Inflammatory macrophage treated with lipopolysaccharide for 4 hours (primary cell): ENCODE measurements at places on chromosomes 3 and 15.
A peak's percentile ranks its signal among the peaks of the same experiment; 100 is the strongest.

- DNase-seq: no peak
Measured at GRCh38 chr3:180594631-180595558, 7.1 kb upstream of the TTC14 start.

DNA sequence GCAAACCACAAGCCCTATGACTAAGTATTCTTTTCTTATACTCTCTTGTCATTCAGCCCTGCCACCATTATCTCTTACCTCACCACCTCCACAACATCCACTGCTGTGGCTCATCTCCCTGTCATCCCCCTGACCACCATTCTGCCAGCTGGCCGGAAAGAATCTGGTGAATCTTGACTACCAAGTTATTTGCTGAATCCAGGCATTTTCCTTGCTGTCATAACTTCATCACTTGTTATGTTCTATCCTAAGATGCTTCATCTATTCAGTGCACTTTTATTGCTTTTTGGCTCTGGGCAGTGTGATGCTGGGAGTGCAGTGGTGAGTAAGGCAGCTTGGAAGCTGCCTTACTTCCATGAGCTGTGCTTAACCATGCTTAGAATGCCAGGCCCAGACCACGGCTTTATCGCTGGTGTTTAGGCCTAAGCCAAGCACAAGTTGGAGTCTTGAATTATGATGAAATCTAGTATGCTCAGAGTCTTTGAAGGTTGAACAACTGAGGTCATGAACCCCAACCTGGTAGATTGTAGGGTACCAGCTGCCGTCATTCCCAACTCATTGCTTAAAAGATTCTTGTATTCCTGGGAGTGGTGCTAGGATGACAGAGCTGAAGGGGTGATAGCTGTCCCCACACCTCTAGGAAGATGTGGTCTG is 27.0 kb upstream of the APH1B start:
- no peak for DNase-seq

- DNase-seq: no peak
Measured at GRCh38 chr3:34886443-34886842, 752.9 kb upstream of the ARPP21 start.

DNA sequence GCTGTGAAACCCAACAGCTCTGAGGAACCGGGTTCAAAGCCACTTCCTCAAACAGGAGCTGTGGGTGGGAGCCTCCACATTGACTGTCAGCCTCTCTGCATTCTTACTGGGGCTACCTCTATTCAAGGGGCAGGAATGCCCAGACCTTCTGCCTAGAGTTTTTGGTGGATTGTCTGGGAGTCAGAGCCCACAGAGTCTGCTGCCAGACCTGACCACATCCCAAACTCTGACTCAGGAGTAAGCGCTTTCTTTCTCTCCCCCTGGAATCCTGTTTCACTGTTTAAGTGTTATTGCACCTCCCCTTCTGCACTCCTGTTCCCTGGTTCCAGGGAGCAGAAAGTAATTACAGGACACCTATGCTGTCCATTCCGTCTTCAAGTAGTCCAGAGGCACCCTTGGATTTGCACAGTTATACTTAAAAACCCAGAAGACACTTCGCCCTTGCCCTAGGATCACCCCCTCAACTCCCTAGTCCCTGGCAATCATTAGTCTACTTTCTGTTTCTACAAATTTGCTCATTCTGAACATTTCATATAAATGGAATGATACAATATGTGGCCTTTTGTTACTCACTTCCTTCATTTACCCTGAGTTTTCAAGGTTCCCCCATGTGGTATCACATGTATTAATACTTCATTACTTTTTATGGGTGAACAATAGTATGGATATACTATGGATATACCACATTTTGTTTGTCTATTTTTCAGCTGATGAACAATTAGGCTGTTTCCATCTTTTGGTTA is 37.9 kb upstream of the TJP1 start:
- DNase-seq: no peak

- no peak for DNase-seq
Measured at GRCh38 chr15:79635149-79635771, 203.1 kb downstream of the MINAR1 start.

GRCh38 chr3:190044142-190044541 is 76.6 kb downstream of the P3H2 start:
- DNase-seq: no peak

GRCh38 chr3:157226173-157226847 is 66.4 kb upstream of the CCNL1 start:
- DNase-seq: peak; percentile 79

GRCh38 chr3:52435246-52436101 is 9.4 kb downstream of the SEMA3G start:
- no peak for DNase-seq

- no peak for DNase-seq
Measured at GRCh38 chr3:58027704-58028317, 19.6 kb downstream of the FLNB start.

DNA sequence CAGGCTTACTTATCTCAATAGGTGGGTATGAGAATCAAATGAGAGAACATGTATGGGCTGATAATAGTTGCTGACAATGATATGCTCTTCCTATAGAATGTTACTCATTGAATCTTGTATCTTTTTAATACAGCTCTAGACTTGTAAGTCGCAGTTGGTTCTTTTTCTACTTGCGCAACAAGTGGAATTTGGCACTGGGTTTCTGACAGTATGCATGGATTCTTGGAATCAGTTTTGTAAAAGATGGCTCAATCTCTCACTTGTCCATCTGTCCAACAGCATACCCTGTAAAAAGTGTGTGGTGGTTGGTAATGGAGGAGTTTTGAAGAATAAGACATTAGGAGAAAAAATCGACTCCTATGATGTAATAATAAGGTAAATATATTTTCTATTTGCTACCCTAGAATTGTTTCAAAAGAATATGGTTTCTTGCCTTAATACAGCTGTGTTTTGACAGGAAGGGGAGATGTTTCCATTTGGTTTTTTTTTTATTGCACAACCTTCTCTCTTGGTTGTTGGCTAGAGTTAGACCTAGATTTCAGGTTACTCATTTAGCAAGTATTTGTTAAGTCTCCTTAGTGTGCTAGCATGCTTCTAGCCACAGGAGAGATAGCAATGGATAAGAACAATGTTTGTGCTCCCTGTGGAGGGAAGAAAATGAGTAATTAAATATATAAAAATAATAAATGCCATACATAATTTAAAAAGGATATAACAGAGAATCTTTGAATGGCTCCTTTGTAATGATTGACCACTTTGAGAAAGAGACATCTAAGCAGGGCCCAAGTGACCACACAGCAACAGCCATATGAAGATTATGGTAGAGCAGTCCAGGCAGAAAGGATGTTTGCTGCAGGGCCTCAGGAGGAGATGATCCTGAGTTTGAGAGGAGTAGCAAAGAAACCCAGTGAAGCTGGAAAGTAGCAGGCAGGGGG is 21.8 kb downstream of the ST3GAL6 start:
- peak; percentile 19 for DNase-seq

- no peak for DNase-seq
Measured at GRCh38 chr15:31781261-31781660, 249.1 kb upstream of the CHRNA7 start.

DNA sequence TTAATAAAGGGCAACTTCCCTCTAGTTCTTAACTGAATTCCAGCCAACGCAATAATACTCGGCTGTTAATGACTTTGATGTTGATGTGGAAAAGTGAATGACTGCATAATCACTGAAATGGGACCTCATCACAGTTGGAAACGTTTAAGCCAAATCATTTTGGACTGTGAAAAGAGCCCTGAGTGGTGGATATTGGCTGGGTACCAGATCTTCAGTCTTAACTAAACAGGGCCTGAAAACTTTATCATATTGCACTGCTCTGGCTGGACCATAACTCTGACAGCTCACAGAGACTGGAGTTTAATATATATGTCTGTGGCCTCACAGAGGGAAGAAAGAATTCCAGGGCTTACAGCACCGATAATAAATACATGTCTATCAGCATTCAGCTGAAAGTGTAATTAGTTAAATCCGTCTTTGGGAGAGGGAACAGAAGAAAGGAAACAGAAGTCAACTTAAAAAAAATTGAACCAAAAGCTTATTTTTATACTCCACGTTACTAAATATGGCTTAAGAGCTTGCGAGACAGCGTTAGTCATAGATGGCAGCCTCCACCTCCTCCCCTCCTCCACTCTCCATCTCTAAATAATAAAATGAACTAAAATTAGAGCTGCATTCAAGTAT is 222.3 kb upstream of the CDIN1 start:
- DNase-seq: no peak

DNA sequence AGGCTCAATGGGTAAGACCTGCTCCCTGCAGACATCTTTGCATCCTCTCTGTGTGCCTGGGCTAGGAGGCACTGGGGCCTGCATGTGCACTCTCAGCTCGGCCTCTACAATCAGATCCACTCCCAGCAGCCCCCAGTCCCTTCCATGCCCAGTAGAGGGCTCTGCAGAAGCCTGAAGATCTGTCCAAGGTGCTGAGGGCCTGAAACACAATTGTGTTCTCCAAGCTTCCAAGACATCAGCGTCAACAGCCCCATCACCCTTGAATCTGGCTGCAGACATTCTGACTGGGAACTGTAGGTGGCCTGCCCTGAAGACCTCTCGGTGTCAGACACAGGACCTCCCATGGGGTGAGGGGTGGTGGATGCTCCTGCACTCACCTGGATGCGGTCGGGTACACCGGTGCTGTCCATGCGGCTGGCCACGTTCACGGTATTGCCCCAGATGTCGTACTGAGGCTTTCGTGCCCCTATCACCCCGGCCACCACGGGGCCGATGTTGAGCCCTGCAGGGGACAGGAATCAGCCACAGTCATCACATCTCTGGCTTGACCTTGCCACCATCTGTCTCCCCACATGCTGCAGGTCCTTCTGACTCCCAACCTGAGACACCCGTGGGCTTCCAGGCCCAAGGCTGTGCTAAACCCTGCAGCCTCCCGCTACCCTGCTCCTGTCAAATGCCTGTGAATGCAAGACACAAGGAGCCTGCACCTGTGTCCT is 84.7 kb downstream of the SEC22A start:
- DNase-seq: peak; percentile 43

DNA sequence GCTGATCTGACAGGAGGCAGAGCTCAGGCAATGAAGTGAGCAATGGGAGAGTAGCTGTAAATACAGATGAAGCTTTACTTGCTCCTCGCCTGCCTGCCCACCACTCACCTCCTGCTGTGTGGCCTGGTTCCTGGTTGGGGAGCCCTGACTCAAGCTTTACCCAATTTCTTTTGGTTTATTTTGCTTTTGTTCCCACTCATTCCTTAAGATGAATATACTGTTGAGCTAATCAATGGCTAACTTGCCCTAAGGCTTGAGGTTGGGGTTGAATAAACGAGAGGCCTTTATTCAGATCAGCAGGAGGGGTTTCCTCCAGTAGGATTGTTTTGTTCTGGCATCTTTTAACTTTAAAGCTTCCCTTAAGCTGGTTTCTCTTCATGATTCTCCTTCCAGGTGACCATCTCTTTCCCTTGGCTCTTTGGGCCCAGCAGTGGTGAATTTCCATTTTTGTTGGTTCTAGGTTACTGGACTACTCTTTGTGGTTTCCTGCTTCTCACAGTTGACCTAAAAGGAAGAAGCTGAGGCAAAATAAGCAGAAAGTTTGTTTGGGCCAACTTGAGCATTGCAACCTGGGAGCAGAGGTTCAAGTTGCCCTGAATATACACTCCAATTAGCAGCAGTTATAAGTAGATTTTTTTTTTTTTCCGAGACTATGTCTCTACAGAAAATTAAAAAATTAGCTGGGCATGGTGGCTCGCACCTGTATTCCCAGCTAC is 44.4 kb downstream of the STARD9 start:
- DNase-seq: no peak
